Activated CD8-positive, alpha-beta memory T cell treated with anti-CD3 and anti-CD28 coated beads for 48 hours (primary cell): ENCODE measurements at places on chromosomes 4 and X.

DNA sequence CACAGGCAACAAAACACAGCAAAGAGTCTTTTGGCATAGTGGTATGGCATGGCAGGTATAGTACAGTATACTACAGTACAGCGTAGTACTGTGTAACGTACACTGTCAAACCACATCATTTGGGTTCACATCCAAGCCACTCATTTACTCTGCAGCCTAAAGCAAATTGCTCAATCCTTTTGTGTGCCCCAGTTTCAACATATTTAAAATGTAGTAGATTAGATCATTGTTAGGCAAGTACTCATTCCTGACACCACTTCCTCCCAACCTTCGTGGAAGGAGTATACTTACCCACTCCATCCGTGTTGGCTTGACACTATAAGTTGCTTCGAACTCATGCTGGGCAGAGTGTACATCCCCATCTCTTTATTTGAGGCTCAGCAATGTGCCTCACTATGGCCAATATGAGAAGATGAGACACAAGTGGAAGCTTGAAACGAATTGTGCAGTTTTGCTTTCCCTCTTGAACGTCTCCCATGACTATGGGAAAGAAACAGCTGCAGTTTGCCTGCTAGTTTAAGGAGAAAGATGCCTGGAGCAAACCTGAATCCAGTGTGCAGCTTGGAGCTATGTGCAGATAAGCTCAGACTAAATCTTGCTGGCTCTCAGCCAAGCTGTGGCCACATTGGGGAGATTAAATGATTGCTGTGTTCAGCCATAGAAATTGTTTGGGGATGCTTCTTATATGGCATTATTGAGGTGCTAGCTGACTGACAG is 85.7 kb upstream of the TBL1X start:
- no peak for DNase-seq

DNA sequence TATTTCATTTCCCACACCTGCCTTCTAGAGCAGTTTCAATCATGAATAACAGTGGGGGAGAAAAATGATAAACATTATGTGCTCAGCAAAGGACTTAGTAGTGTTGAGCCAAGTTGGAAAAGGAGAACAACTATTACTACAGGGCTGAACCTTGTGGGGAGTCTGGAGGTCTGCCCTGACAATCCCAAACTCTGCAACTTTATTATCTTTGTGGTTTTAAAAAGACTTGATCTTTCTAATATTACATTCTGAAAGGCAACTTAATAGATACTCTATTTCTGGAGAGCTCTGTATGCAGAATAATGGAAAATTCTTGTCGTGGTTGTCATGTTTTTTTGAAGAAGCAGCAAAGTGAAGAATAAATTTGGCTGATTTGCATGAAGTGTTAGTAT is 116.1 kb downstream of the SPCS3 start:
- DNase-seq = no peak

- DNase-seq = no peak
These were observed at the start of gene AKAP14 for GRCh38 chrX:119895843-119896326. Gene AKAP14 (plus strand): TSS chrX:119895893. CDS start chrX:119903224, 7,331 bp downstream.

DNA sequence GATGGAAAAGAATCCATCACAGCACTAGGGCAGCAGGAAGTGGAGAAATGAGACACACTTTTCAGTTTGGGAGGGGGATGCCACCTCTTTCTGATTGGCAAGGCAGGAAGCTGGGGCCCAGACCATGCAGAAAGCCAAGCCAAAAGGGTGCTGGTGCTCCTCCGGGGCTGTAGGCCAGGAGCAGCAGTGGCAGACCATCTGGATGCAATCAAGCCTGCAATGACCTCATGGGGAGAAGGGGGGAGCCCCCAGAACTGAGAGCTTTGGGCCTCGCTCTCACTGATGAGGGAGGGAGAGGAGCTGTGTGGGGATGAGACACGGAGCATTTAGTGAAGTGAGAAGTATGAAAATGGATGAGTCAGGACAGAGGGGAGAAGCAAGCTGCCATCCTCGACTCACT is 141.3 kb upstream of the NALF2 start:
- DNase-seq = no peak
